Sigmoid colon (tissue), 7 donors: ENCODE measurements at places on chromosomes 11 and 22. TPM values are rescaled to one million over a fixed set of nuclear protein-coding genes. Genes with fewer than 3 reads are reported as not detected.

Gene SLC22A8
- total RNA-seq: not detected

Gene OMP
- 1.4 TPM for total RNA-seq

Gene KRTAP5-9
- not detected for total RNA-seq

Gene HARBI1
- total RNA-seq: 3.2 TPM

Gene APOA1
- total RNA-seq: 0.54 TPM

DNA sequence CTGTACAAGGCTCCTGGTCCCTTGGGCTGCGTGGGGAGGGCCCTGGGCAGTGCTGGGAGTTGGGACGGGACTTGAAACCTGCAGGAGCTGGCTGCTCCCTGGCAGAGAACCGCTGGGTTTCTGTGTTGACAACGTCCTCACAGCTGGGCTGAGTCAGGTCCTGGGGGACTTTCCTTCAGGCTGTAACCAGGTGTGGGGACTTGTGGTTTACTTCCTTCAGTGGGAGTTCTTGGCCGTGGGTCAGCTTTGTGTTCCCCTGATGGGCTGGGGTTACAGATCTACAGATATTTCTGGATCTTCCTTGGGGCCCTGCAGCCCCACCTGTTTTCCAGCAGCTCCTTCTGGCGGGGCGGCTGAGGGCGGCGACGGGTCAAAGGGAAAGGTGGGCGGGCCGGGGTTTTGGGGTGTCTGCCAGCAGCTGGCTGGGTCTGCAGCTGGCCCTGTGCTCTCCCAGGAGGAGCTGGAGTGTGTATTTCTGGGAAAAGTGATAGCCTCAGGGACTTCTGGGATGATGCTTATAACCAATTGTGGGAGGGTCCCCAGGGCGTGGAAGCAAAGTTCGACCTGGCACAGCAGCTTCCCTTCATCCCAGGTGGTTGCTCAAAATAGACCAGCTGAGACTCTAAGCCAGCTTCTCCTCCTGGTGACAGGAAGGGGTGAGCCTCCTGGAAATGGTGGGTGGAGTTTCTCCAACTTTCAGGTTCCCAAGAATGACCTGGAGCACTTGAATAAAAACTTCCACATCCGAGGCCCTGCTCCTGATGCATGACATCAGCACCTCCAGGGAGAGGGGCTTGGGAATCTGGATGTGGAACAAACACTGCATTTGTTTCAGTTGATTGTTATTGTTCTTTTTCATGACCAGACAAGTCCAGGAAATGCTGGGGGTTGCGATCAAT is 19.1 kb downstream of the ST14 start:
- DNase-seq: no peak

DNA sequence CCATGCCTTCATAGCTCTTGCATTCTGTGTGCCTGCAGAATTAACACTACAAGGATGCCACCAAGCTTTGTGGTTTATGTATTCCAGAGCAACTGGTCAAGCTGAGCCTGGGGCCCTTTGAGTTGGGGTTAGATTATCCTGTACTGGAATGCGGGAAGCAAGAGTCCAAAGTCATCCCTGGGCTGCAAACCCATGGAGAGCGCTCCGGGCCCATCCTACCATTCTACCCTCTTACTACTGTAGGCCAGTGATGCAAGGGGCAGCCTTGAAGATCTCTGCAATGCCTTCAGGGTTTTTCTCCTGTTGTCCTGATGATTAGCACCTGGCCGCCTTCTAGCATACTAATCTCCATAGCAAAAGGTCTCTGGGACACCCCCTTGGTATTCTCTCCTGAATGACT is 51.3 kb downstream of the TUG1 start:
- no peak for DNase-seq

DNA sequence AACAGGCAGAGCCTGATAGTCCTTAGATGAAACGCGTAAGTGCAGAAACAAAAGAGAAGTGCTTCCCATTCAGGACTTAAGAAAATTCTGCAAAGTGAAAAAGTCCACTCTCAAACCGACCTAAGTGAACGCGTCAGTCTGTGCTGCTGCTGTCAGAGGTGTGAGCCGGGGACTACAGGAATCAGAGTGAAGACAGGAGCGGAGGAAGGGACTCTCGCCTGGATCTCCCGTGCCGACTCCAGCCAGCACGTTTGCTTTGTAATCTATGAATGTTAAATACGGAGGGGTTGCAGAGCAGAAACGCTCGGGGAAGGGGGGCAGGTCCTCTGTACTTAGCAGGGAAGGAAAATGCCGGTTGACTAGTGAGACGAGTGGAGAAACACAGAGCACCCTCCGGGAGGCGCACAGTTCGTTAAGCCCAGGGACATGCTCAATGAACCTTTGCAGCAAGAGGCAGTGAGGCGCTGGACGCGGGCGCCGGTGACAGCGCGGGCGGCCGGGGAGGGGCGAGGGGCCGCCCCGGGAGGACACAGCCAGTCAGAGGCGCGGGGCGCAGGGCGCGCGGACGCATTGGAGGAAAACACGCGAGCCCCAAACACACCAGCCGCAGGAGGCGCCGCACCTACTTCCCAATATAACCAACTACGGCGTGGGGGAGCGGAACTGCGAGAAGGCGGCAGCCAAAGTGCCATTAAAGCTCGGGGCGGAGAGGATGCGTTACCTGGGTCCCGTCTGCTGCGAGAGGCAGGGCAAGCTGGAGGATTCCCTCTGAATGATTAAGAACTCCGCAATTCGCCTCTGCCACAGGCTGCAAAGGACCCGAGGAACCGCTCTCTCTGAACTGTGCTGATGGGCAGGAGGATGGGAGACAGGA is at the start of gene CNTN5:
Gene CNTN5 (plus strand): TSS at position 598 of the 874 bp plus-strand sequence.
- DNase-seq: no peak

GRCh38 chr11:120384476-120384875 is 48.3 kb downstream of the ARHGEF12 start:
- DNase-seq: no peak
